HT1080 (cell line): ENCODE measurements at places on chromosomes 7 and 10. TPM values are rescaled to one million over a fixed set of nuclear protein-coding genes. Genes with fewer than 3 reads are reported as not detected.

DNA sequence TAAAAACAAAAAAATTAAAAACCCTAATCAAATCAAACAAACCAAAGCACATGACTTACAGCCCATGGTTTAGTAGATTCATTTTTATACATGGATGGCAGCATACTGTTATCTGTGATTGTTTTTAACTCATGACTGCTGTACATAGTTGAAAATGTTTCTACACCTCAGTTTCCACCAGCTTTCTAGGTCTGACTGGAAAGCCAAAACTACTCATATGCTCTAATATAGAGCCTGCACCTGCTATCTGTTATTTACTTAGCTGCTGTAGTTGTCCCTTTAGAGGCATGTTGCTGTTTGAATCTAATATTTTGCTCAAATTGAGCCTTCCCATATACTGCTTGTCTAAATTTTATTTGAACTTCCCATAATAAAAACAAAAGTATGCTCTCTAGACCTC lies 289.9 kb upstream of the LRRN3 start:
- DNase-seq, result no peak

GRCh38 chr10:43940898-43941837 lies 292.5 kb upstream of the ZNF32 start:
- DNase-seq, result no peak

GRCh38 chr10:43078175-43078985 lies 1.5 kb downstream of the RET start:
- no peak for DNase-seq

DNA sequence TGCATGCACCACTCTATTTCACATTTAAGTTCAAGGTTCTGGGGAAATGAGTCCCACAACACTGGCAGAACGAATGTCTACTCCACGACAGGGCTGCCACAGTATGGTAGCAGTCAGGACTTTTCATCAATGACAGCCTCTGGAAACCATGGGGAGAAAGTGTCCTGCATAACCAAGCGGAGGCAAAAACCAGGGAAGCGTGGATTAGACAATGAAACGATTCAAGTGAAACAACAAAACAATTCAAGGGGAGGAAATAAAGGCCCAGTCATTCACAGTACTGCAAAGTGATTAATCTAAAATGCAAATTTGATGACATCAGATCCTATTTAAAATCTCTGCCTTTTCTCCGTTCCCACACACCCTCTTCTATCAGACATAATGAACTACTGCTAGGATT lies 168.2 kb downstream of the DPY19L1 start:
- no peak for DNase-seq

DNA sequence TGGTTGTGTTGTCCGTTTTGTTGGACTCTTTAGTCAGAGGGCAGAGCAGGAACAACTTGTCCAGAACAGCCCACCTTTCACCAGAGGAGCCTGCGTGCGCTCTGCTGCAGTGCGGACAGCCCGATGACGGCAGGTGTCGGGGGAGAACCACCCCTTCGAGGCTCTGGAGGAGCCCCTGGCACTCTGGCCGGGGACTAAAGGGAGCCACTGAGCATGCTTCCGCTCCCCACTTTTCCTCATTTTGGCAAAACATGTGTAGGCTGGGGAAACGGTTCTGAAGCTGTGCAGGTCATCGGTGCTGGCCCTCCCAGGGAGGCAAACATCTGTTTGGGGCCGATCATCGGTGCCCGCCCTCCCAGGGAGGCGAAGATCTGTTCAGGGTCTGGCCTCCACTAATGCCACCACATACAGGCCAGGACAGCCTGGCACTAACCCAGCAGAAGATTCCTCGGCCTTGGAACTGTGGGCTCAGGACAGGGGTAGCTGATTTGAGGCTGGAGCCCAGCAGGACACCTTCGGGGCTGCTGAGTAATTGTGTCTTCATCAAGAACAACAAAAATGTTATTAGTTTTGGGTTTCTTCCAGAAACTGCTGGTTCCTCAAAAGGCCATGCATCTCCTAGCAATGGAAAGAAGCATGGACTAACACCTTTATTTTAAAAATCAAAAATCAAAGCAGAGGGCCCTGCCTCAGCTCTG lies 124.4 kb upstream of the TCERG1L start:
- no peak for DNase-seq

Gene ACSL5
- 0.17 and 0.63 TPM in 2 replicates for total RNA-seq

Gene DRGX
- not detected in 2 replicates for total RNA-seq

Gene ELOVL3
- total RNA-seq, result not detected in 2 replicates

Gene SPDYE1
- total RNA-seq, result not detected in 2 replicates

DNA sequence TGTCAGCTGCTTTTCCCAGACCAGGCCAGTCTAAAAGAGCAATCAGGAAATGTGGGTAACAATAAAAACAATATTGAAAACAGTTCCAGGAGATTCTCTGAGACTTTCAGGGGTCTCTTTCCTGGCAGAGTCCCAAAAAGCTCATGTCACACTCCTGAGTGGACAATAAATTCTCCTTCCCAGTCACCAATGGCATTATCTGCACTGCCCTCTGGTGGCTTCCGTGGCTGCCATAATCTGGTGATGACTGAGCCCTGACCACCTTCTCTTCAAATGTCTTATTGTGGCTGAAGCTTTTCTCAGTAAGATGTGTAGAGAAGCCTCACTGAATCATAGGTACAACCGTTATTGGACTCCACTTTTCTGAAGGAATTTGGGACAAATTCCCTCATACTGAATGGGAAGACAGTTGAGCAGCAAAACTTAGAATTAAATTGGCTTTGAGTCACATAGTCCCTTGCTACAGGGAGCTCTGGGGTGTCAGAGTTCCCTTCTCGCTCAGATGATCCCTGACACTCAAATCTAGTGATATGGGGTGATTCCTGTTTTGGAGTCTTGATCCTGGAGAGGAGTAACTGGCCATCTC lies 24.4 kb upstream of the ASAH2 start:
- peak; percentile 15 for DNase-seq

GRCh38 chr7:132750530-132751217 lies 174.4 kb upstream of the PLXNA4 start:
- no peak for DNase-seq

Gene PLXDC2
- 0.27 and 0.48 TPM in 2 replicates for total RNA-seq

Gene CNNM1
- not detected in 2 replicates for total RNA-seq

Gene WDFY4
- total RNA-seq, result 0.67 and 0.69 TPM in 2 replicates

DNA sequence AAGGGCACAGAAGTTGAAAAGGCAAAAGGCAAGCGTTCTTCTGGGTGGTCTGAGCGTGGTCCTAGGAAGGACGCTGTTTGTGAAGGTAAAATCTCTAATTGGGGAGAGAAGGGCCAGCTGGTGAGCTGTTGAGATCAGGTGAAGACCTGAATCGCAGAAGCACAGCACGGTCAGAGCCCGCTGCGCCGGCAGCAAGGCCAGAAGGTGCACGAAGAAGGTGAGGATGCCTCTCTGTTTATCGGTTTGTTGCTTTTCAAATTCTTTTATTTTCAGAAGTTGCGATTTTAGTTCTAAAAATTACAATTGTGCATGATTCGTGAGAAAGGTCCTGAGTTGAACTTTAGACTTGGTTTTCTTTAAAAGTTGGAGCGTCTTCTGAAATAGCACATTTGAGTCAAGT lies 247.8 kb upstream of the FOXK1 start:
- DNase-seq, result no peak

DNA sequence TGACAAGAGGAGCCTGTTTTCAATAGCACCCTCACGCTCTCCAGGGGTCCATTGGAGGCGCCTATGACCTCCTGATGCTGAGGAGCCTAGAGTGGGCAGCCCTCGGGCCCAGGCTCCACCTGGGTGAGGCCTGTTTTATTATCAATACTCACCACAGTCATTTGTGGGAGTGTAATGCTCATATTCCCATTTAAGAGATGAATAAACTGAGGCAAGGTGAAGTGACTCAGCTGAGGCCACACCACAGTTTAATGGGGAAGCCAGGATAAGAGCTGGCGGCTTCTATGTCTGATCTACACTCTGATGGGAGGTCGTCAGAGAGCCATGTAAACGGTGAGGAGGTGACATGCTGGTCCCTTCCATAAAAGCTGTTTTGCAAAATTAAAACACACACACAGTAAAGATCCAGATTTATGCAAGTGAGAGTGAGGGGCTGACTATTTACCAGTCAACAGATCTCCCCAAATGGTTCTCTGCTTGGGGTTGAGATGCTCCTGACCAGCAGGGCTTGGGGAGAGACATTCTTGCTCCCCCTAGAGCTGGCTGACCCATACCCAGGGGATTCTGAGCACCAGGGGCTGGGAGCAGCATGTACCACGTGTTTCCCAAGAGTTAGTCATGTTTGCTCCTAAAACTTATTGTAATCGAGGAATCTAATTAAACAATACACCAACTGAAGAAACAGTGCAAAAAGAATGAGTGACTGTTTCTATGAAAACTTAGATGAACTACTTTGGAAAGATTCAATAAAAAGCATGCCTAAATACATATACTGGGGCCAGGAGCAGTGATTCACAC lies 81.0 kb upstream of the INSIG1 start:
- peak; percentile 36 for DNase-seq

Gene CFAP43
- total RNA-seq, result not detected in 2 replicates

Gene ARHGAP19
- total RNA-seq, result 9.0 and 11.1 TPM in 2 replicates
